Activated CD4-positive, CD25-positive, alpha-beta regulatory T cell (primary cell): ENCODE measurements at places on chromosomes 12 and 14.

DNA sequence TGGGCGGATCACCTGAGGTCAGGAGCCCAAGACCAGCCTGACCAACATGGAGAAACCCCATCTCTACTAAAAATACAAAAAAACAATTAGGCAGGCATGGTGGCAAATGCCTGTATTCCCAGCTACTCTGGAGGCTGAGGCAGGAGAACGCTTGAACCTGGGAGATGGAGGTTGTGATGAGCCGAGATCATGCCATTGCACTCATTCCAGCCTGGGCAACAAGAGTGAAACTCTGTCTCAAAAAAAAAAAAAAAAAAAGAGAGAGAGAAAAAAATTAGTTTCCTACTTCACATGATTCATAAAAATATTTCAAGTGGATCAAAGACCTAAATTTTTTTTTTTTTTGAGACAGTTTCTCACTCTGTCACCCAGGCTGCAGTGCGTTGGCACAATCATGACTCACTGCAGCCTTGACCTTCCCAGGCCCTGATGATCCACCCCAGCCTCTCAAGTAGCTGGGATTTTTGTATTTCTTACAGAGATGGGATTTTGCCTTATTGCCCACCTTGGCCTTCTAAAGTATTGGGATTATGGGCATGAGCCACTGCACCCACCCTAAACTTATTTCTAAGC lies 24.9 kb downstream of the FCF1 start:
- no peak for DNase-seq

DNA sequence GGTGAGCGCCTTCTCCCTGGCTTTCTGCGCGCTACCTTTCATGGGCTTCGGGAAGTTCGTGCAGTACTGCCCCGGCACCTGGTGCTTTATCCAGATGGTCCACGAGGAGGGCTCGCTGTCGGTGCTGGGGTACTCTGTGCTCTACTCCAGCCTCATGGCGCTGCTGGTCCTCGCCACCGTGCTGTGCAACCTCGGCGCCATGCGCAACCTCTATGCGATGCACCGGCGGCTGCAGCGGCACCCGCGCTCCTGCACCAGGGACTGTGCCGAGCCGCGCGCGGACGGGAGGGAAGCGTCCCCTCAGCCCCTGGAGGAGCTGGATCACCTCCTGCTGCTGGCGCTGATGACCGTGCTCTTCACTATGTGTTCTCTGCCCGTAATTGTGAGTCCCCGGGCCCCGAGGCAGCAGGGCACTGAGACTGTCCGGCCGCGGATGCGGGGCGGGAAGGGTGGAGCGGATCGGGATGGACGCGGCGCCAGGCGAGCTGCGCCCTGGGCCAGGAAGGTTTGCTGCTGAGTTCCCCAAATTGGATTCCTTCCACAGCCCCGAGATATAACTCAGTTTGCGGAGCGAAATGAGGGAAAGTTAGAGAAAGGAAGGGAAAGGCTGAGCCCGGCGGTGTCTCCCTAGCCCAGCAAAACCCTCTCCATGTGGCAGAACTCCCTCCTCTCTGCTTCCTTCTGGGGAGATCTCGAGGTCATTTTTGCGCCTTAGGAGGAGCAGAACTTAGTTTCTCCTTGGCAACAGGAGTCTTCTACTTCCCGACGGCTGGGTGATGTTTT lies 972 bp downstream of the PTGDR start:
- DNase-seq: no peak

DNA sequence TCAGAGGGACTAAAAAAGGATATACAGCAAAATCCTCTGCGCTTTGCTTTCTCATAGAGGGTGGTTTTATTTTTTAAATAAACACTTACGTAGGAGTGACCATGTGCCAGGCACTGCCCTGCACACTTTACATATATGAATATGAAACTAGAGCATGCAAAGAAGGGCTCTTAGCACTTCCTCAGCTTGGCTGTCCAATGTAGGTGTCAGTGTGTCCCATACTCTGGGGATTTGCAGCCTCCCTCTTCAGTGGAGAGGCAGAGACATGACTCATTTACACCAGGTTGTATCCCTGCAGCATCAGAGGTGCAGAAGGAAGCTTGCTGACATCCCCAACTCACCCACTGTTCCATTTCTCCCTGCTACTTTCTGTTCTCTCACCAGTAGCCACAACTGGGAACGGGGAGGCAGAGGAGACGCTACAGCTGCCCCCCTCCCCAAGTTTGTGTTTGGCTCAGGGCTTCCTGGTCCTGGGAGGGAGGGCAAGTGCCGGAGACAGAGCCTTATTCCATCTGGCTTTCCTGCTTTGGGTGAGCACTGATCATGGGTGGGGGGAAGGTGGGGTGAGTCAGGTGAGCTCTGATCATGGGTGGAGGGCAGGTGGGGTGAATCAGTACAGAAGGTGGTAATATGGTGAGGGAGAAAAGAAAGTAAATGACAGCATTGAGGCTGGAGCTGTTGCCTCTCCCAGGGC lies 4.9 kb upstream of the KRT5 start:
- no peak for DNase-seq

- DNase-seq: no peak
These were observed 269.9 kb downstream of the CACNA1C start for GRCh38 chr12:2322554-2323120.

DNA sequence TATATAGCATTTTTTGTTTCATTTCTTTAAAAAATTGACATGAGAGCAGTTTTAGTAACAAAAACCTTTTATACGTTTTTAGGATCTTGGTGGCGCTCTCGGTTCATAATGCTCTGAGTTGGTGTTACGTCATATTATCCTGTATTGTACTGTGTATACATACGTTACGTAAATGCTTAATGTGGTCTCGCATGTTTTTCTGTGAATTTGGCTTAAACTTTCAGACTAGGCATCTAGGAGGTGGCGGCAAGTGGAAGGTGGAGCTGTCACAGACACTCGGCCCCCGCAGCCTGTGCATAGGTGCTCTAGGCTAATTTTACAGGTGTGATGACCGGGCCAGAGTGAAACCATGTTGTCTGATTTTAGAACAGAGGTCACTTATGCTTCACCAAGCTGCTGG lies 60.0 kb downstream of the PPP2R5C start:
- DNase-seq: no peak

DNA sequence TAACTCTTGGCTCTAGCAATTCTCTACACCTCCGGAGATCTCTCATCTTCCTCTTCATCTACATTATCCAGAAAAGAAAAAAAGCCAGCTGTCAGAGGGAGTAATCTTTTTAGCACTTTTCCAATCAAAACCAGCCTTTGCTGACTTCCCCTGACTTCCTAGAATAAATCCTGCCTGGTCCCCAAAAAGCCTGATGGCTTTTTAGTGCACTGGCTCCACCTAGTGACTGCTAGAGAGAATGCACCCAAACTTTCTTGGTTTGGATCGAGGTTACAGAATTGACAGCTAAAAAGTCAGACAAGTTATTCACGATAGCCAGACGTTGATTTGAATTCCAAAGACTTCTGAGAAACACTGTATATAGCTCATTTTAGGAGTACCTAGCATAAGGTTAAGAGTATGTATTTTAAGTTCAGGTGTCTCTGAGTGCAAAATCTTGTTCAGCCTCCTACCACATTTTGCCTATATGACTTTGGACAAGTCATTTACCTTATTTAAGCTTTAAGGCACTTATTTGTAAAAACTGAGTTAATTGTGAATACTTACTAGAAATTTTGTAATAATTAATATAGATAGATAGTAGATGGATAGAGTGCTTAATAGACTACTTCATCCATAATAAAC lies 185.7 kb upstream of the GRIN2B start:
- no peak for DNase-seq

DNA sequence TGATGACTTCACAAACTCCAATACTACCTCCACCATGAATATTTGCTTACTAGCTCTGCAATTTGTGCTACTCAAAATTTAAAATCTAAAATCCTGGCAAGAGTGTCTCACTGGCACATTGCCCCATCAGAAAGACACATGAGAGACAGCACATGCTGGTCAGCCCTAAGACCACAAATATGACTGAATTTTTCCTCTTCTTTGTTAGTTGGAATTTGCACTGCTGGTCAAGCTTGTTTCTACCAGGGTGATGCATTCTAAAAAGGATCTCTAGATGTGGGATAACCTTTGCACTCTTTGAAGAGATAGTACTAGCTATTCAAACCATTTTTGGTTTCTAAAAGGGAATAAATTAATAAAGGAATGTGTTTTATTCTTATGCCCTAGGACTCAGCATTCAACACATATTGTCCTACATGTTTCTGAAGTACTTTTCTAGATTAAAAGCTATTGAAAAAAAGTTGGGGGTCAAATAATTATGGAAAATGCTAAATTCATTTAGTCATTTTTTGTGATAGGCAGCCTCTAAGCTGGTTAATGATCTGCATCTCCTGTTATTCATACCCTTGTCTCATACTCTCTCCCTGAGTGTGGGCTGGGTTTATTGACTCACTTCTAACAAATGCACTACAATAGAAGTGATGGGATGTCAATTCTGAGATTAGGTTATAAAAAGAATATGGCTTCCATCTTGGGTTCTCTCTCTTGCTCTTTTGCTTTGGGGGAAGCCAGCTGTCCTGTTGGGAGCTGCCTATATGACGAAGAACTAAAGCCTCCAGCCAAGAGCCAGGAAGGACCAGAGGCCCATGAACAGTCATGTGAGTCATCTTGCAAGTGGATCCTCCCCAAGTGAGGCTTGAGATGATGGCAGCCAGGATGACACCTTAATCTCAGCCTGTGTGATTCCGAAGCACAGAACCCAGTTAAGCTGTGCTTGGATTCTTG lies 211.5 kb upstream of the CRY1 start:
- DNase-seq: no peak

- DNase-seq: no peak
These were observed 509.4 kb downstream of the GALC start for GRCh38 chr14:87483271-87484260.

DNA sequence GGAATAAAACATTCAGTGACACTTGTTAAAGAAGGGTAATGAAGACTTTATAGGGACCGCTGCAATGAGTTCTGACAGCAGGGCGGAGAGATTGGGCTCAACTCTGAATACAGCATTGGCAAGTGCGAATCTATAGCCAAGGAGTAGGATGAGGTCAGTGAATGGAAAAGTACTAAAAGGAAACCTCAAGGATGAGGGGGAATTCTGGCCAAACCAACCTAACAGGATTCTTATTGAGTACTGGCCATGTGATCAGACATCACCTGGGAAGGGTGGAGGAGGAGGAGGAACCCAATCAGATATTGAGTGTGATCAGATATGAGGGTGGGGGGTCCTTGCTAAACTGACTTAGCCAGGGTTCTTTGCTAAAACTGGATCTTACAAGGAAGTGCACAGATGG lies 31.0 kb downstream of the DRAM1 start:
- no peak for DNase-seq

- DNase-seq: no peak
These were observed 3.4 kb downstream of the PAH start for GRCh38 chr12:102913453-102914226.

DNA sequence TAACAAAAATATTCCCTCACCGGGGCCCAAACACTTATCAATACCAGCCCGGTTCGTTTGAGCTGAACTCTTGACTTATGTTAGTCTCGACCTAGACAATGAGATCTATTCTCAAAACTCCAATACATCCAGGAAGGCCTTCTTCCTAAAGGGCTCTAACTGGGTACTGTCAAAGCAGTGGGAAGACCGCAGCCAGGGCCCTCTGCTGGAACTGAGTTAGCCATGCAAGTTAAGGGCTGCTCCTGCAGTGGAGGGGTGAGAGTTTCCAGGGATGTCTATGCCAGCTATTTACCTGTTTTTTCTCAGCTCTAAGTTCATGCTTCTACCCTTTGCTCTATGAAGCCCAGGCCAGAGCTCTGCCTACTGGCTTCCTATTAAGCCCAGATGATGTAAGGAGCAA lies 348.8 kb downstream of the GXYLT1 start:
- DNase-seq: no peak

GRCh38 chr14:49769171-49769570 lies 1.2 kb downstream of the KLHDC2 start:
- no peak for DNase-seq
